ENCODE measurements at places on chromosomes 12 and 14.

GRCh38 chr12:92765871-92766270, 63.1 kb downstream of the PLEKHG7 start:
- no peak for DNase-seq

GRCh38 chr12:29211696-29212095, 62.6 kb downstream of the FAR2 start:
- DNase-seq = no peak

DNA sequence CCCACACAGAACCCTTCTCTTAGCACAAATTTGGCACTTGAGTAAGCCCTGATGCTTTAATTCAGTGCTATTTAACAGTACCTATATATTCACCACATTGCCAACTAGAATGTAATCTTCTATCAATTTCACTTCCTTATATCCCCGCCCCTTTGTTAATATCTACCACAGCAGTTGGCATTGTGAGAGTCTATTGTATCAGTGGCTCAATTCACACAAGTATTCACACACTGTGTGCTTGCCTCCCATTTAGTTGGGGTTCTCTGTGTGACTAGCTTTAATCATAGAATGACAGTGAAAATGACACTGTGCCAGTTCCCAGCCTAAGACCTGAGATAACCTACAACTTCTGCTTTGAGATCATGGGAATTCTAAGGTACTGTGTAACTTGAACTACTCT, 103.1 kb downstream of the SEC23A start:
- no peak for DNase-seq

GRCh38 chr12:104733717-104734175, 224.3 kb downstream of the SLC41A2 start:
- DNase-seq = no peak

Data from stimulated activated CD8-positive, alpha-beta memory T cell treated with anti-CD3 and anti-CD28 coated beads, Interleukin-7, amount 100 ng/mL, for 1 hour (primary cell).